ENCODE measurements at places on chromosomes 1 and 21.

GRCh38 chr1:86258101-86258500 lies 101.5 kb upstream of the COL24A1 start:
- DNase-seq, result no peak

DNA sequence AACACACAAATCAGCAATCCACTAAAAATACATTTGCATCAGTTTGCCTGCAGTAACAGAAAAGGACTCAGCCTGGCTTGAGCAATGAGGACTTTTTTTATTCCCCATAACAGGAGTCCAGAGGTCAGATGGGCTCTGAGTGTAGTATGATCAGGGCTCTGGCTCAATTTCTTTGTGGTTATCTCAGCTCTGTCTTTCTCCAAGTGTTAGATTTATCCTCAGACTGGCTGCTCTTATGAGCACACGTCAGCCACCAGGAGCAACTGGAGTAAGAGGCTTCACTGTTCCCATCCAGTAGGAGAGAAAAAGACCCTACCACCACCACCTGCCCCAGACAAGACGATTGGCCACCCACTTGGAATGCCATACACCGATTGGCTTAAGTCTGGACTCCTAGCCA lies 36.2 kb upstream of the KLHDC7A start:
- no peak for DNase-seq

DNA sequence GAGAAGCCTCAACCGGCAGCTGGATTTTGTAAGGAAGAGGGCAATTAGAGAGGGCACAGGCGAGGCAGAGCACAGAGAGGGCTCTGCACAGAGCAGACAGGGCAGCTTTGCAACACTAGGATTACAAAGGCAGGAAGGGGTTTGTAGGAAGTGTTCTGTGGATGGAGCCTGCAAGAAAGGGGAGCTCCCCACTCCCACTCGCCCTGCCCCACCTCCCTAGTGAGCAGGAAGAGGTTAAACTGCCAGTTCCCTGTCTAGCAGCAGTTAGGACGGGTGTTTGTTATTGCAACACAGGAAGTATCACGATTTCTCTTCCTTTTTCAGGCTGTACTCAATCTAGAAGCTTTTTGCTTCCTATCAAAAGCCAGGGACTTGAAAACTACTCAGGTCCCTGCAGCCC lies 63.3 kb upstream of the LRRC8D start:
- DNase-seq, result peak; percentile 76

GRCh38 chr1:199743227-199743626 lies 284.3 kb upstream of the NR5A2 start:
- no peak for DNase-seq

DNA sequence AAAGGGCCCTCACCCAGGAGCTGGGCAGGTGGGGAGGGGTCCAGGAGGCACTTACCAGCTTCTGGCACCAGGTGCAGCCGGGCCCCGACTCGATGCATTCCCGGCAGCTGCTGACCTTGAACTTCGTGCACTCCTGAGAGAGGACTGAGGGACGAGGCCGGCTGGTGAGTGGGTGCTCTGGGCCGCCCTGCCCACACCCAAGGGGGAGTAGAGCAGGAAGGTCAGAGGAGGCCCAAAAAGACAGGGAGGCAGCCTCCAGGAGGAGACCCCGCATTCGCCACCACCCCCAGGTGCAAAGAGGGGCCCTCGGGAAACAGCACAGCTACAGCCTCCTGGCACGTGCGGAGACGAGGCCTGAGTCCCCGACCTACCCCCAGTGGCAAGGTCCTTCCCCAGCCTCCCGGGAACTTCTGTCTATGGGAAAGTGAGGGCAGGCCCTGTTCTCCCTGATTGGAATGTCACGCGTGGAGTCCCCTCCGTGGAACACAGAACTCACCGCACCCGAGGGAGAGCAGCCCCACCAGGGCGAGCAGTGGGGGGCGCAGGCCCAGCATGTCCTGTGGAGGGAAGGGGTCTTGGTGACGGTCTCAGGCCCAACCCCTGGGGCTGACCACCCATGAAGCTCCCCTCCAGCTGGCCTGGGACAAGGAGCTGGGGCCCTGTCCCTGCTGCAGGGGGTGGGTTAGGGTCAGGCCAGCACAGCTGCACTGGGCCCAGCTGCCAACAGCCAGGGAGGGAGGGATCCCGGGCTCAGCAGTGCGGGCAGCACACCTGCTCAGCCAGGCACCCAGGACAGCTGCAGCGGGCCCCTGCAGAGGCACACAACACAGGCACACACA lies 10.3 kb downstream of the ITGB2 start:
- no peak for DNase-seq

GRCh38 chr1:168824418-168825065 lies 95.5 kb upstream of the DPT start:
- DNase-seq, result peak; percentile 16

DNA sequence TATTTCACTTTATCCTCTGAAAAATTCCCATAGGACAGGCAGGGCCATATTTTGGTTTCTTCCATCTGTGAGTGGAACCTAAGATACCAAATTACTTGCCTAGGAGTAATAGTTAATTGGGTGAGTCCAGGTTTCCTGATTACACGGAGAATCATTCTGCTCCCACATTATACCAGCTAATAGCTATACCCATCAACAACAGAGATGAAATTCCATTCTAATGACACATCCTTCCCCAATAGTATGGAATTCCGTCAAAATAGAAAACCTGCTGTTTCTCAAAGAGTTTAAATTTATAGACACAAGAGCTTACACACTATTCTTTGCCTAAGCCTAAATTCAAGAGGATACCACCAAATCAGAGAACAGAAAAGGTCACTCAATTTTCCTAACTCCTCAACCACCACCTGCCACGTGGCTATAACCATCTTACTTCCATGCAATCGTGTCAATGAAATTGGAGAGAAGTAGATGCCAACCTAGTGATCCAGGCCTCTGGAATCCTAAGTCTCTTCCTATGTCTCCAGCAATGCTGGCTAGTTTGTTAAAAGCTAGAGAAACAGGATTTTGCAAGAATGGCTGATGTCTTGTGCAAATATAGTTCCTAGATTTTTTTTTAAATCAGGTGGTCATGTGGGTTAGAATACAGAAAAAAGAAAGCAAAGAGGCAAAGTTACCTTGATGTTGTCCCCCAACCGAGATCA lies 6.2 kb downstream of the PPT1 start:
- no peak for DNase-seq

DNA sequence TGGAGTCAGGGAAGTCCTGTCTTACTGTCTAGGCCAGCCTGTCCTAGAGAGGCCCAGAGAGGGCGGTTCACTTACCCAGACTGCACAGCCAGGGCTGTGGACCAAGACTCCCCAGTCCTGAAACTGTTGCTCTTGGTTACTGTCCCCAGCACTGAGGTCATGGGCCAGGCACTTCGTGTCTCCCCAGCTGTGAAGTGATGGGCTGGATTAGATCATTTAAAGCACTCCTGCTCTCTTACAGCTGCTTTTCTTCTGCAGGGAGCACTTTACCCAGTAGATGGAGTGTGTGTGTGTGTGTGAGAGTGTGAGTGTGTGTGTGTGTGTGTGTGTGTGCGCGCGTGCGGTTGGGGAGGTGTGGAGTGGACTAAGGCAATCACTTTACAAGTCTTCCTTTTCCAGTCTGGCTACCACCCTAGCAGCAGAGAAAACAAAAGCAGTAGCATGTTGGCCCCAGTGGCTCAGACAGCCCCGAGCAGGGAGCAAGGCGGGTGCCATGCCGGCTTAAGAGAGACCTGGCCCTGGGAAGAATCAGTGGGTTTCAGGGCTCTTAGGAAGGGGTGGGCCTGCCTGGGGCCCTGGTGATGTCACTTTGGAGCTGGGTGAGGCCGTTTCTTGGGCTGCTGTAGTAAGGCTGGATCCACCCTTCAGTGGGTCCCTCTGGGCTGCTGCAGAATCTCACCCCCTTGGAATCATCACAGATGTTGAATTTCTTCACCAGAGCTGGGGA lies 2.4 kb downstream of the SPSB1 start:
- DNase-seq, result peak; percentile 43

DNA sequence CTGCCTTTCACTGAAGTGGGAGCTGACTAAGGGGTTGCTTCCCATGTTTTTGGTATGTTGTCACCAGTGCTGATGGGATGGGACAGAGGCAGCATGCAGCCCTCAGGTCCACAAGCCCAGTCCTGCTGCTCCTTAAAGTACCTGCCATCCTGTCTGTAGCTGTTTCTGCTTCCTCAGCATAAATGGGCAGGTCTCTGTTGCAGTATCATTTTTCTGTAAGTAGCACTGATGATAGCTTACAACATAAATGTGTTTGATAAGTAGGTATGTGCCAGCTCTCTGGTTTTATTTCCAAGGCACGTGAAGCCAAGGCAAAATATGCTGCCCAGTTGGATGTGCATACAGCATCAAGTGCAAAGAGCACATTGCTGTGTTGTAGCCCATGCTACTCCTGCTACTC lies 173.0 kb downstream of the VPS13D start:
- DNase-seq, result no peak

GRCh38 chr1:47411436-47411835 lies 4.6 kb upstream of the FOXE3 start:
- DNase-seq, result no peak

- DNase-seq, result peak; percentile 93
These were observed at the start of gene PYGO2 for GRCh38 chr1:154961207-154962155. Gene PYGO2, minus strand, starts transcription at chr1:154961782. Its CDS starts 206 bp downstream, at chr1:154961576.

DNA sequence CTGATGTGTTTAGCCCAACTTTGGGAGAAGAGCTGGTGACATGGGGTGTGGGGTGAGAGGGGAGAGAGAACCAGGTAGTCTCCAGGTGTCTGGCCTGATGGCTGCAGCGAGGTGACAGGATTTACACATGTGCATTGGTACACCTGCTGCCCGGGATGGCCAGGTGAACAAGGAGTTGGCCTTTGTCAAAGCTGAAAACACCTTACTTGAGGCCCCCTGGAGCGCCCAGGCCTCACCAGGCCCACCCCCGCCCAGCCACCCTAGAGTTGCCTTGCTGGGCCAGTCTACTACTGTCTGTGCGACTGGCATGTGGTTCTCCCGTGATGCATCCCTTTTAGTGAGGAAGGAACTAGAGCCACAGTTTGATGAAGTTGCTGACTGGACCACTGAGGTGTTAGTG lies 90.5 kb downstream of the ADARB1 start:
- DNase-seq, result no peak

GRCh38 chr1:115230281-115230680 lies 107.8 kb downstream of the NGF start:
- no peak for DNase-seq

DNA sequence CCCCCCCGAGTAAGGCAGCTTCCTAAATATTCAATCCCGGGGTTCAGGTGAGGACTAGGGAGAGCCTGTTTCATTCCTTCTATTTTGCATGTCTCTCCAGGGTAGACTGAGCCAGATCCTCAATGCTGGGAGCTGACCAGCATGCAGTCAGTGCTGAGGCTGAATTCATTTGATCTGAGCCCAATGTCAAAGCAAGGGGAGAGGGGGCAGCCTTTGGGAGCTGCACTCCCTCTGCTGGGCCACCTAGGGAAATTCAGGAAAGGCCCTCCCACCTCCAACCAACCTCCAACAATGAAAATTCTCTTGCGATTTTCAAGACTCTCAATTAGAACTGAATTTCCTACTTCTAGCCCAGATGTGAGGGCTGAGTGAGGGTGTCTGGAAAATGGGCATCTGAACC lies 371.2 kb downstream of the NPHP4 start:
- DNase-seq, result no peak

- DNase-seq, result no peak
These were observed 24.0 kb downstream of the ECE1 start for GRCh38 chr1:21266119-21266774.
